ENCODE measurements at places on chromosomes 1 and 21.

DNA sequence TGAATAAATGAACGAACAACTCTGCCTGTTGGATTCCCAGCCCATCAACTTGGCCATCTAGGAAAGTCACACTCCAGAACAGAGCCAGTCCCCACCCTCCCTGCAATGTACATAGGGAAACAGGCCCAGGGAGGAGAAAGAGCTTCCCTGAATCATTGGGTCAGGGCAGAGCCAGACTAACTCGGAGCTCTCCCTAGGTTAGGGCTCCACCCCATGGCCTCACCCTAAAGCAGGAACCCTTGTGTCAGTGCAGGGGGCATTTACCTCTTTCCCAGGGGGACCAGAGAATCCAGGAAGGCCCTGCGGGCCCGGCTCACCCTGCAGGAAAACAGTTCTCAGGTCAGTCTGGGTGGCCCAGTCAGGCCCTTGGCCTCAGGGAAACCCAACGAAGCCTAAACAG lies 11.6 kb downstream of the COL9A2 start:
- no peak for DNase-seq

GRCh38 chr21:45378258-45378966 lies 26.6 kb upstream of the COL18A1 start:
- no peak for DNase-seq

GRCh38 chr1:91643431-91643830 lies 142.8 kb downstream of the CDC7 start:
- DNase-seq, result no peak

DNA sequence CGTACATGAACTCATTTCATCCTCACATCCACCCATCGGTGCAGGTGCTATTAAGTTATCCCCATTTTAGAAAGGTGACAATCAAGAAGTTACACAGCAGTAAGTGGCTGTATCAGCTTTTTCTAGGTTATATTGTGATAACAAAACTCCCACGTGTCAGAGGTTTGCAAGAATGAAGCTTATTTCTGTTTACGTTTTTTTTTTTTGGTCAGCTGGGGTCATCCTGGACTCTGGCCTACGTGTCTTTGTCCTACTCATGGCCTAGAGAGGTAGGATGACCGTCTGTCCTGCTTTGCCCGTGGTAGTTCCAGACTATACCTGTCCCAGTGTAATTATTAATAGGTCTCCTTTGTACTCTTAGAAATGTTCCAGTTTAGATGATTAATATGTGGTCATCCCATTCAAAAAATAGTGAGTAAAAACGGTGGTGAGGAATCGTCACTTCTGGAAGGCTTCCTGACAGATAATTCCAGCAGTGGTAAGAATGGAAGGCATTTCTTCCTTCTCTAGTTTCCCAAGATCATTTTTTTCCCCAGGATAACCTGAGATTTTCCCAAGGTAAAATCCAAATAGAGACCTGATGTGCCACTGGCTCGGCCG lies 64.2 kb upstream of the KIF26B start:
- no peak for DNase-seq

- no peak for DNase-seq
Measured at GRCh38 chr1:56045062-56045461, 534.3 kb downstream of the PLPP3 start.
